ENCODE measurements at places on chromosomes 13 and 19.

DNA sequence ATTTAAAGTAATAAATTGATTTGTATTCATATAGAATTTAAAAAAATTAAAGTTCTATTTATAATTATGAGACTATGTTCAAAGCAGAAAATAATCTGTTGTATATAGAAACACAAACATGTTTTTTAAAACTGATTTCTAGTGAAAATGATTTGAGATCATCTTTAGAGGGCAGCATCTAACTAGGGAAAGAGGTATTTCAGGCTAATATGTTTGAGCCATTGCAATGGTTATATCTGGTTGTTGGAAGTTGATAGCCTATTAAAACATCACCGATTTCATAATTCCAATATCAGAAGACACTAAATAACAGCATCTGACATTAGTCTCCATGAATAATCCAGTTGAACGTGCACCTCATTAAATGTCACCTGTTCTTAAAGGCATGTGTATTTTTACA lies 79.8 kb upstream of the SLITRK6 start:
- no peak for DNase-seq

GRCh38 chr13:27120011-27120410 lies 51.6 kb downstream of the USP12 start:
- DNase-seq, result no peak

DNA sequence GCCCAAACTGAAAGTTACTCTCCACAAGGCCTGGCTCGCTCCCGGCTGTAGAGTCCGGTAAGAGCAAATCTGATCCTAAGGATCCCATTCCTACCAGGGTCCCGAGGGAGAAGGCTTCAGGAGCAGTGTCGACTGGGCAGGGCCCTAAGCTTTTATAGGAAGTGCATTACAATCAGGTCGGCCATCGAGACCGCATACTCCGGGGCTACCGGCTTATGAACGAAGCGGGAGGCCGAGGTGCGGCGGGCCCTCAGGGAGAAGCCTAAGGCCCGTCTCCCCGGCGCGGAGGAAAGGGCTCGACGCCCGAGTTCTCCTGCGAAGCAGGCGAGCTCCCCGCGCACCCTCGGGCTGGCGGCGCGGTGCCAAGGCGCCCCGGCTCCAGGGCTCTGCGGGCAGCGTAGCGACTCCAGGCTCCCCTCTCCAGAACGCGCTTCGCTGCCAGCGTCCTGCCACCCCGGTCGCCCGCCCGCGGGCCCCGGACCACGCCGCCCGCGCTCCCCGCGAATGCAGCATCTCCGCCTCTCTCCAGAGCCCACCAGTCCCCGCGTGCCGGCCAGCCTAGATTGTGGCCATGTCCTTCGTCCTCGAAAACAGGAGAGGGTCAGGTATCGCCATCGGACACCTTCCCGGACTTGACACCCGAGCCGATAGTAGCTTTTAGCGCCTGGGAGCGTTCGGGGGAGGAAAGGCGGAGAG lies 1.4 kb downstream of the EFNB2 start:
- no peak for DNase-seq

DNA sequence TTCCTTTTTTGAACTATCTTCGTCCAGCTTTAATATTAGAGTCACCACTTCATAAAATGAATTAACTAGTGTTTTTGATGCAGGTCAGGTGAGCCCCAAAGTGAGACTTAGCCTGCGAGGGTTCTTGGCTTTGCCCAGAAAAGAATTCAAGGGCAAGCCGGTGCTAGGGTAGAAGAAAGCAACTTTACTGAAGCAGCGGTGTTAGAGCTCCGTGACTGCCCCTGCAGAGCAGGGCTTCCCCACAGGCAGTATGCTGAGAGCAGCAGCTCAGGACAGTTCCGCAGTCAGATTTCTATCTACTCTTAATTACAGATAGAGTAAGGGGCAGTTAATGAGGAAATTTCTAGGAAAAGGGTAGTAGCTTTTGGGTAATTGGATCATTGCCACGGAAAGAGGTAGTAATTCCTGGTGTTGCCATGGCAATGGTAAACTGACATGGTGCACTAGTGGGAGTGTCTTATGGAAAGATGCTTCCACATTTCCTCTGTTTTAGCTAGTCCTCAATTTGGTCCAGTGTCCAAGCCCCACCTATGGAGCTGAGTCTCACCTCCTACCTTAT lies 432.2 kb upstream of the ZNF507 start:
- no peak for DNase-seq

- no peak for DNase-seq
Observed at GRCh38 chr13:53490752-53491151, 462.1 kb downstream of the OLFM4 start.
